ENCODE measurements at places on chromosomes 13 and 19. TPM values are rescaled to one million over a fixed set of nuclear protein-coding genes. Genes with fewer than 3 reads are reported as not detected.

PSG2 gene
- not detected for total RNA-seq

TUBA3C gene
- total RNA-seq: not detected

ALG5 gene
- 18.8 TPM for total RNA-seq

LCP1 gene
- total RNA-seq: 197 TPM

CADM4 gene
- total RNA-seq: 68.3 TPM

GPR183 gene
- total RNA-seq: not detected

ATP7B gene
- 0.43 TPM for total RNA-seq

TINCR gene
- total RNA-seq: 8.0 TPM

DNA sequence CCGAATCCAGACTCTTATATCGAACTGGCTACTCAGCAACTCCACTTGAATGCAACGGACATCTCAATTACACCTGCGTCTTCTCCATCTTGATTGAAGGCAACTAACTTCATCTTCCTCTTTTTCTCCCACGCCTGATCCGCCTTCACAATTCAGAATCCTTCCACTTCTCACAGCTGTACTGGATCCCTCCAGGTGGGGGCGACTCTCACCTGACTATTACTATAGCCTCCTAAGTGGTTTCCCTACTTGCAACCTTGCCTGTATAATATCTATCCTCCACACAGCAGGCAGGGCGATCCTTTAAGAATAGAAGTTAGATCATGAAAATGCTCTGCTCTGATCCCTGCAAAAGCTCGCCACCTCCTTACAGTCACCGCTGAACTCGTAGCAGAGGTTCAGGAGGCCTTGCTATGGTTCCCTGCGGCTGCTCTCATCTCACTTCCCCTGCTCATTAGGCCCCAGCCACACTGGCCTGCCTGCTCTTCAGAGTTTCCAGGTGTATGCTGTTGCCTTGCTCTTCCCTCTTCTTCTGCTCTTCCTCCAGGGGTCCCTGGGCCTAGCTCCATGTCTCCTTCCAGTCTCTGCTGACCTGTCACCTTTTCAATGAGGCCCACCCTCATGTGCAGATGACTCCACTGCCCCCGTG, 31.9 kb downstream of the RFXAP start:
- DNase-seq: no peak

DNA sequence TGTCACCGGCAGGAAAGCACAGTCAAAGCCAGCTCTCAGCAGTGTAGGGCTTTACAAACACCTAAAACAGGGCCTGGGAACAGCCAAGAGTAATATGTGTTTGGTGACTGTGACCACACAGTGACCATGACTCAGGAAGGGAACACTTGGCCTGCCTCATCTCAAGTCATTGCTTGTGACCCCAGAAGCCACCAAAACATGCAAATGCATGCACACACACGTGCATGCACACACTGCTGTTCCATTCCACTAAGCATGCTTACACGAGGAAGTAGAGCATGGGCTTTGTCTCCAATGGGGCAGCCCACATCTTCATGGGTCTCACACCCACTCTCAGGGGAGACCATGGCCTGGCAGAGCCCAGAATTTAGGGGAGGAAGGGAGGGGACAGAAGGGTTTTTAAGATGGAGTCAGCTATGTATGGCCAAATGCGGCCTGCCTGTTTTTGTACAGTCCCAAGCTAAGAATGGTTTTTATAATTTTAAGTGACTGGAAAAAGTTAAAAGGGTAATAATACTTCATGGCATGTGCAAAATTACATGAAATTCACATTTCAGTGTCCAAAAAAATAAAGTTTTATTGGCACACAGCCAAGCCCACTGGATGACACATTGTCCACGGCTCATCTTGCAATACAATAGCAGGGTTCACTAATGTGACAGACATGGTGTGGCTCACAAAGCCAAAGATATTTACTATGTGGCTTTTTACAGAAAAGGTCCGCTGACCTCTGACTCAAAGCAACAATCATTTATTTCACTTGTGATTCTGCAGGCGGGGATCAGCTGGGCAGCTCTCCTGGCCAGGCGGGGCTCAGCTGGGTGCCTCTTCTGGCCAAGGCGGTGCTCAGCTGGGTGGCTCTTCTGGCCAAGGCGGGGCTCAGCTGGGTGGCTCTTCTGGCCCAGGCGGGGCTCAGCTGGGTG, 17.3 kb downstream of the ZFR2 start:
- no peak for DNase-seq

DNA sequence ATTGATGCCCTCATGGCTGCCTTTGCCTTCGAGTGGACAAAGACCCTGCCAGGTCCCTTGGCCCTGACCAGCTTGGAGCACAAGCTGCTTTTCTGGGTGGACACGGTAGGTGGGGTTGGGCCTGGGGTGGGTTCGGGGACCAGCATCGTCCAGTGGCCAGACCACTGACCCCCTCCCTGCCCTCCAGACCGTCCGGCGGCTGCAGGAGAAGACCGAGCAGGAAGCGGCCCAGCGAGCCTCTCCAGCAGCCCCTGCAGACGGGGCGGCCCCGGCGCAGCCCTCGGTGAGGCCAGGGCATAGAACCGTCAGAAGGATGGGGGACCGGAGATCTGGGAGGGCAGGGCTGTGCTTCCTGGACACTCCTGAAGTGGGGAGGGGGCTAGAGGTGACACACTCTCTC, 10.6 kb downstream of the CAMSAP3 start:
- no peak for DNase-seq

DNA sequence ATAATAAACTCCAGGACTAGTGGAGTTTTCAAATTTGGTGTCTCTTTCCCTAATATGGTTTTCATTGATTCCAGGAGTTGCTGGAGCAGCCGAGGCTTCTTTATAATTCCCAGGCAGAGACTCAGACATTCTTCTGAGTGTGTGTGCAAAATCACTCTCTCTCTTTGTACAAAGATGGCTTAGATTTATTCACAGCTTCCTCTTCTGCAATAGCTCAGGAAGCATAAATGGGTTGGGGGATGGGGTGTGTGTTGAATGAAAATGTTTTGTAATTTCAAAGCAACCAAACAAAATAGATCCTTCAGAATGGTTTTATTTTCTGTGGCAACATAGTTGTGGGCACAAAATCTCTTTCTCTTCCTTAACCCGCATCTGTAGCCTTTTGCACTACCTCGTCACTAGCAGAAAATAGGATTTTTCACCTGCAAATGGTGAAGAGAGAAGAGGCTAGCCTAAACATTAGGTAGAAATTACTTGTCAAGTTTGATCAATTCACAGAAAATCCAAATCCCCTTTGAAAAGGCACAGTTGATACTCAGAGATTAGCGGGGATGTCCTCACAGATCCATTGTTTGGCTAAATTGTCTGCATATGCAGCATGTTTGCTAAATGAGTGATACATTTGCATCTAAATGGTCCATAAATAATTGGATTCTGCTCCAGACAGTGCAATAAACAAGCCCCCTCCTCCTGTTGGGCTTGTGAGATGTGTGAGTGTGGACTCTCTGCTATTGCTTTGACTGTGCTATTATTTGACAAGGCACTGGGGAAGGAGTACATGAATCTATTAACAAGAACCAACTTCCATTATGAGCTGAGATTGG, 66.7 kb downstream of the CBY2 start:
- DNase-seq: no peak

DNA sequence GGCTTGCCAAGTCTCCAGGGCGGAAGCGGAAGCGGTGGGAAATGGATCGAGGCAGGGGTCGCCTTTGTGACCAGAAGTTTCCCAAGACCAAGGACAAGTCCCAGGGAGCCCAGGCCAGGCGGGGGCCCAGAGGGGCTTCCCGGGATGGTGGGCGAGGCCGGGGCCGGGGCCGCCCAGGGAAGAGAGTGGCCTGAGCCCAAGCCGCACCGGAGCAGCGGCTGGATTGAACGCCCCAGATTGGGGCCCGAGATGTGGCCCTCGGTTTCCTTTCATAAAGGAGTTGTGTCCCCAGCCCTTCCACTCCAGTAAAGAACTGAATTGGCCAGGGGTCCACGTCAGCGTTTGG, 548 bp upstream of the P2RY11 start:
- DNase-seq: no peak

DNA sequence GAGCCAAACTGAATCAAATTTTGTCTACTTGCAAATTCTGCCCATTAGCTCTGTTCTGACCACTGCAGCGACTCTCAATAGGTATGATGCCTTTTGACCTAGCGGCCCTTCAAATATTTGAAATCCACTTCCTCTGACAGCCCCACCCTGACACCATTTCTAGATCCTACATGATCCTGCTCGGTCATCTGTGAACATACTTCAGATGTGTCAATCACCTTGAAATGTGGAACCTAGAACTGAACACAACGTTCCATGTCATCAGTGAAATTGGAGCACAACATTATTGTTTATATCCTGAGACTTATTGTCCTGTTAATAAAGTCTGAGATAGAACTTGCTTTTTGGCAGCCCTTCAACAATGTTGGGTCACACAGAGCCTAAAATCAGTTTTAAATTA, 98.2 kb downstream of the UBL3 start:
- DNase-seq: no peak

GRCh38 chr19:49640113-49640898, at the start of gene RRAS:
Gene RRAS, minus strand, starts transcription at chr19:49640143. Its CDS starts 45 bp downstream, at chr19:49640098.
- peak; percentile 99 for DNase-seq

DNA sequence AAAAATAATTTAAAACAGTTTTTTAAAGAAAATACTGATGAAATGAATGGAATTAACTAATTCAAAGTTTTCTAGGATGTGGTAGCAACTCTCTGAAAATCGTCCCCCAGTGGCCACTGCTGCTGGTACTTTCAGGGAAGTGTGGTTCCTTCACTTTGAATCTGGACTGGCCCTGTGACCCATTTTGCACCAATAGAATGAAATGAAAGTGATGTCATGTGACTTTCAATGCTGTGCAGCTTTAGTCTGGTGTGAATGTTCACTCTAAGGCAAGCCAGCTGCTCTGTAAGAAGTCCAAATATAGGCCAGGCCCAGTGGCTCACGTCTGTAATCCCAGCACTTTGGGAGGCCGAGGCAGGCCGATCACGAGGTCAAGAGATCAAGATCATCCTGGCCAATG, 26.4 kb upstream of the HNRNPA1L2 start:
- DNase-seq: no peak

GRCh38 chr19:55460670-55461258, 678 bp downstream of the ISOC2 start:
- DNase-seq: peak; percentile 53

DNA sequence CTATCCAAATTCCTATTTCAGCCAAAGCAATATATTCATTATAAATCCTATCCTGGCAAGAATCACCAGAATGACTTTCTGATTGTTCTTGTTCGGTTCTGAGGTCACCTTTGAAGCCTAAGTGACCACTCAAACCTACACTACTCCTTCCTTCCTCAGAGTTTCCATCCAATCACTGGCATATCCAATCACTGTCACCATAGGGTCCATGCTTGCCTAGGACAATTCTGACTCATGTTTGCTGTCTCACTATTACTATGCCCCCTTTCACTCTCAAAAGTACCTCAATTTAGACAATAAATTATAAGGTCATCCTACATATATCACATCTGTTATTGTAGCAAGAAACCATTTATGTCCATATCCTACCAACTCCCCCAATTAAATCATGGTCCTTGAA, 58.9 kb downstream of the UBL3 start:
- DNase-seq: no peak

DNA sequence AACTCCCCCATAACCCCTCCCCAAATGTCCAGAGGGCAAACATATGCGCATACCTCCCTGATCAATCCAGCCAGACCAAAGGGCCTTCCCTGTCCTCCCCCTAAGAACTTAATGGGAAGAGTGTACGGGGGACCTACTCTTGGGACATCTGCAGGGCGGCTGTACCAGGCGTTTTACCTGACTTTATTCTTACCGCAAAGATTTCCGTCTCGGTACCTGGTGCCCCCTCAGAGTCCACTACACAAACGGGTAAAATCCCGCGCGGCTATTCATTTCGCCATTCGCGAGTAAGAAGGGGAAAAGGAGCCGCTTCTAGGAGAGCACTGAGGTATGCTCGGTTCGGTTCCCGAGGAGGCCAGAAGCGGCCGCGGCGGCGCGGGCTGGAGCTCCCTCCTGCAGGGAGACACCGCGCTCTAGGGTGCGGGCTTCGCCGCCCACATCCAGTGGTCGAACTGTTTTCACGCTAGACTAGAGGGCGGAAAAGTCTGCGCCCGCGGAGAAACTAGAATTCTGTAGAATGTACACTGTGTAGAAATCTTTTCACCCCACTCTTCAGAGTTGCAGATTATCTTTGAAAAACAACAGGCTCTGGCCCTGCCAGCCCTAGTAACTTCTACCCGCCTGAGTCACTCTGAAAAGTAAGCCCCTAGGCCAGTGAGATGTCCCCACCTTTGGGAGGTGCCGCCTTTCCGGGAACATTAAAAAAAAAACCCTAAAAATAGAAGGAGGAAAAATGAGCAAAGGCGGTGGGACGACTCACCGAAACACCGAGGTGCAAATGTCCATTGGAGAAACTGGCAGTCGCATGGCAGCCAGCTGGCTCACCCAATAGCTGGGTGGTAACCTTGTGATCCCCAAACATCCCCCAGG, 3.8 kb upstream of the TSHZ3 start:
- no peak for DNase-seq

DNA sequence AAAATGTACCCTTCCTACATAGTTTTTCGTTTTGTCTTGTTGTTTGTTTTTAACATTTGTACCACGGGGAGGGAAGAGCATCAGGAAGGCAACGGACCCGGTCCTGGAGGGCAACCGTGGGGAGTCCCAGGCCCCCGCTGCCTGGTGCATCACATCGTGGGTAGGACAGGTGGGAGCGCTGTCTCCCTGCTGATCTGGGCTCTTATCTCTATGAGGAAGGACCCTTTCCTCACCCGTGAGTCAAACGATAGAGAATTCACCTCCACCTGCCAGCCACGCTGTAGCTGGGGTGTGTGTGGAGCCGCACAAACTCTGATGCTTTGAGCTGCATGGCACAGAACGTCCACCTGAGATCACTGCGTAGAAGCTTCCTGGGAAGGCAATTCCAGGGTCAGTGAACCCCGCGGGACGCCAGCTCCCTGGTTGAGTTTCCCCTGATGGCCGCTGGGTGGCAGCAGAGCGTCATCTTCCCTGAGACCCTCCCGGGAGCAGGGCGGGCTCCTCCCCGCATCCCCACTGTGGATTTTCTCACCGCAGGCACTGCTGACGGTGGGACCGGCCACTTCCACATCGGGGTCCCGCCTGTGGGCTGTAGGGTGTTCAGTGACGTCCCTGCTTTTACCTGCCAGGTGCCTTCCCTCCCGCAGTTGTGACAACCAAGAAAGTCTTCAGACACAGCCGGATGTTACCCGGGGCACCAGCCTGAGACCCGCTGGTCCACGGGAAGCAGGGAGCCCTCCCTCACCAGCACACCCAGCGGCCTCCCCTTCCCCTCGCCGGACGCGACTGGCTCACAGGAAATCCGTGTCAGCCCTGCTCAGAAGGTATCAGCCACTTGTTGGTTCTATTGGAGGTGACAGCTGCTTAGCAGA, 54.7 kb downstream of the ZNF787 start:
- peak; percentile 51 for DNase-seq
